Activated CD8-positive, alpha-beta memory T cell treated with anti-CD3 and anti-CD28 coated beads for 1 hour (primary cell): ENCODE measurements at places on chromosomes 16 and 17.

DNA sequence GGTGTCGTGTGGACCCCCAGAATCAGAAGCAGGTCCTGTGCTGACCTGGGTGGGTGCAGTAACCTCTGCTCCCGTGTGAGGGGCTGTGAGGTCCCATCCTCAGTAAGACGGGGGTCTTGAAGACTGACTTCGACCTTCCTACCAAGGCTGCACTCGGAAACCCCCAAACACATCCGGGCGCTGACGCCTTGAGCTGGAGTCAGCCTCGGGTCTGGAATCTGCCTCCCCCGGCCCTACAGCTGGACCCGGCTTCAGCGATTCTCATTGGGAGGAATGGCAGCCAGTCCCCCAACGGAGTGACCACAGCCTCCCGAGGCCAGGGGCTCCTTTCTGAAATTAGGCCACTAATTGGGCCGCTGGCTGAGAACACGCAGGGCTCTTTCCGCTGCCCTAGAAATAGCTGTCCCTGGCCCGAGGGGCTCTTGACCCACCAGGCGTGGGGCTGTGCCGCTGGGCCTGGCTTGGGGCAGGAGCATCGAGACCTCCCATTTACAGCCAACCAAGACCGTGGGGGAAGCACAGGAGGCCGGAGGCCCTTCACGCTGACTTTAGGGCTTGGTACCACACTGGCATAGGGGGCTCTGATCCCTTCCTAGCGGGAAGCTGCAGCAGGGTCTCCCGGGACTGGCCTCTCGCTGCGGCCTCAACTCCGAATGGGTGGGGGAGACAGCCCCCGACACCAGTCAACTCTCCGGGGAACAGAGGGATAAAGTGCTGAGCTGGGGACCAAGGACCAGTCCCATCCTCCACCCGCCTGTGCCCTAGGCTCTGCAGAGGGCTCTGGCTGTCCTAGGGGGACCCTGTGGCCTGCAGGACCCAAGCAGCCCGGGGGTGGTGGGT lies 2.6 kb upstream of the GNG13 start:
- no peak for DNase-seq

- DNase-seq: no peak
Measured at GRCh38 chr17:32483451-32484019, 3.3 kb upstream of the CDK5R1 start.

DNA sequence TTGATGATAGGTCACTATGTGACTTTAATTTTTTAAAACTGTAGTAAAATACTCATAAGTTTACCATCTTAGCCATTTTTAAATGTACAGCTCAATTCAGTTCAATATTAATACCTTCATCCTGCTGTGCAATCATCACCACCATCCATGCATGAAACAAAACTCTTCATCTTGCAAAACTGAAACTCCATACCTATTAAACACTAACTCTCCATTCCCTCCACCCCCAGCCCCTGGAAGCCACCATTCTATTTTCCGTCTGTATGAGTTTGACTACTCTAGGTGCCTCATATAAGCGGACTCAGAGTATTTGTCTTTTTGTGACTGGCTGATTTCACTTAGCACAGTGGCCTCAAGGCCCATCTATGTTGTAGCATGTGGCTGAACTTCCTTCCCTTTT lies 9.4 kb upstream of the CNEP1R1 start:
- DNase-seq: no peak

- no peak for DNase-seq
Measured at GRCh38 chr17:50817838-50818237, 17.5 kb upstream of the WFIKKN2 start.

DNA sequence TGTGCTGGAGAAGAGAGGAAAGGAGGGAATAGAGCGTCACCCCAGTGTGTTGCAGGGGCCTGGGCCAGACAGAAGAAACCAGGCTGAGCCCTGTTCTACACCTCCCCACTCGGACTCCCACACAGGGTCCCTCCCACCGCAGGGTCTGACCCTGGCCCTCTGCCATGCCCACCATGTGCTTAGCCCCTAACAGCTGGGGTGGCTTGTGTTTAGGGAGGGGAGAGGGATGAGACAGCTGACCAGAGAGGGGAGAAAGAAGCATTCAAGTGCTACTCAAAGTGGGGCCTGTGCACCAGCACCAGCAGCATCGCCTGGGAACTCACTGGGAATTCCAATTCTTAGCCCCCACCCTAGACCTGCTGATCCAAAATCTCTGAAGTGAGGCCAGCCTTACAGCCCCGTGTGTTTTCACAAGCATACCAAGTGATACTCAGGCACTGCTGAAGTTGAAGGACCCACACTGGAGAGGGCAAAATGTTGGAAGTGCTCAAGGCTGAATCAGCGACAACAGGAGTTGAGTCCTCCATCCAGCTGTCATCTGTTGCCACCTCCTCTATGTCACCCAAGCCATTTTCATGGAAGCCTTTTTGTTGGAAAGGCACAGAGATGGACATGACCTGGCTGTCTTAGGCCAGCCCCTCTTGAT lies 47.0 kb downstream of the FZD2 start:
- no peak for DNase-seq
